ENCODE measurements at places on chromosomes 1 and 21.

GRCh38 chr21:46171996-46172862 lies 12.0 kb downstream of the SPATC1L start:
- no peak overlapping the region for H3K4me3 ChIP-seq
- peaks cover 10% of the 10 kb centered on the region for H3K36me3 ChIP-seq
- peaks cover 23% of the 10 kb centered on the region for H3K27me3 ChIP-seq
- H3K27ac ChIP-seq = no peak overlapping the region
- no peaks in the 10 kb centered on the region for H3K4me1 ChIP-seq

GRCh38 chr1:220189750-220190347 lies 82.4 kb downstream of the RAB3GAP2 start:
- no peaks in the 10 kb centered on the region for H3K4me1 ChIP-seq
- H3K27me3 ChIP-seq = no peaks in the 10 kb centered on the region
- H3K36me3 ChIP-seq = peaks cover 22% of the 10 kb centered on the region
- DNase-seq = peak; percentile 1

DNA sequence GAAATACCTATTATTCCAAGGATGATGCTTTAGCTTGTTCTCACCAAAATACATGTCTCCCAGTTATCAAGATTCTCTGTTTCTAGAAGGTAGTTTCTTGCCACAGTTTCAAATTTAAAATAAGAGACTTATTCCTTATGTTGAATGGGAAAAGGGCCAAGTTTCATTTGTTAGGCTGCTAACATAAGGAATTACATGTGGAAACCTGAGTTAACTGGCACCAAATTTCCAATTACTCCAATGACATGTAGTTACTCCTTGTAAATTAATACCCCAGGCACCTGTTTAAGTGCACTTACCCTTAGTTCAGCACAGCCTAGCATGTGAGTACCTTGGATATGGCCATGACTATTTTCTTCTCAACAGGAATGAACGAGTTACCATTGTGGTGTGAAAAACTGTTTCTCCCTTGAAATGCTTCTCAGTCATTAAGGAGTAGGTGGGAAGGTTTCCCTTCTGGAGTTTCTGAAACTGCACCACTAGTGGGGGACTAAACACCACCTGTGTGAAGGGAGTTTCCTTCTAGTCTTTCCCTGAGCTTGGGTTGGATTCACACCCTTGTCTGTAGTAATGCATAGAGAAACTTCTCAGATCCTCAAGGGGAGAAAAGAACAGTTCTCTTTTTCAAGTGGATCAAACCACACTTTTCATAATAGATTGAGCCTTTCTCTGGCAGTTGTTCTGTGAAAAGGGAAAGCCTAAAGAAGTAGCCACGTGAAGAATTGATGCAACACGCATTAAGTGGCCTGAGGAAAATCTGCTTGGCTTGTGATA lies 32.3 kb upstream of the LRRC8C start:
- peaks cover 8% of the 10 kb centered on the region for H3K4me1 ChIP-seq
- no peak for DNase-seq
- no peak overlapping the region for H3K4me3 ChIP-seq
- H3K36me3 ChIP-seq = no peaks in the 10 kb centered on the region
- no peak overlapping the region for H3K27ac ChIP-seq

DNA sequence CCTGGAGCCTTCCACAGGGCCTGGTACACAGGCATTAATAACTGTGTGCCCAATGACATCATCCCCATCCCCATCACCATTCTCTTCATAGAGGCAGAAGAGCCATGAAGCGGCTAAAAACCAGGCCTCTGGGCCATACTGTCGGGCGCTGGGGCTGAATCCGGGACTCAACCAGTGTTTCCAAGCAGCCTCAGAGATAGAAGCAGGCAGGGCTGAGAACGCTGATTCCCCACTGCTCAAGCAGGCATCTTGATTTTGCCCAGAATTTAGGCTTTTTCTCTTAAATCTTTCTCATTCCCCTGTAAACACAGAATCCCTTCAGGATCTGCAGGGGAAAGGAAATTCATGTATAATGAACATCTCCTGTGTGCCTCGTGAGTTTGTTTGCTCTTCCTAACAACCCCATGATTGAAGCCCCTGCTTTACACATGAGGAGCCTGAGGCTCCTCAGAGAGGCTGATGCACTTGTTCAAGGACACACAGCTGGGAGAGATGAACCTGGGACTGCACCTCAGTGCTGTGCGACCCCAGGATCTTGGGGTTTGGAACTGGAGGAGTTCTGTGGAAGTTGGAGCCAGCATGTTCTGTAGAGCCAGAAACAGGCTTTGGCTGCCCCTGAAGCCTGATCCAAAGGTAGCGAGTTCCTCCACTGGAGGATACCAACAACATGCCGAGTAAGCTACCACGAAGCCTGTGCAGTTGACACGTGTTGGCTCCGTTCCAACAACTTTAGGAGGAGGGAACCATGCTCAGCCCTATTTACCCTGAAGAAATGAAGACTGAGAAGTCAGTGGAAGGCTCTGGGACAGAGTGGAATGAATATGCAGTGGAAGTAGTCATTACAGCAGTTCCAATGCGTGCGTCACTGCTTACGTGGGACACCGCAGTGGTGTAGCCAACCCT lies 55.5 kb downstream of the EDN2 start:
- no peak for DNase-seq
- no peak overlapping the region for H3K4me3 ChIP-seq
- peaks cover 32% of the 10 kb centered on the region for H3K27me3 ChIP-seq
- no peaks in the 10 kb centered on the region for H3K36me3 ChIP-seq

GRCh38 chr1:94230920-94231319 lies 6.5 kb downstream of the ARHGAP29 start:
- DNase-seq = no peak
- H3K4me1 ChIP-seq = no peaks in the 10 kb centered on the region
- H3K27me3 ChIP-seq = peaks cover 39% of the 10 kb centered on the region
- H3K27ac ChIP-seq = no peak overlapping the region

DNA sequence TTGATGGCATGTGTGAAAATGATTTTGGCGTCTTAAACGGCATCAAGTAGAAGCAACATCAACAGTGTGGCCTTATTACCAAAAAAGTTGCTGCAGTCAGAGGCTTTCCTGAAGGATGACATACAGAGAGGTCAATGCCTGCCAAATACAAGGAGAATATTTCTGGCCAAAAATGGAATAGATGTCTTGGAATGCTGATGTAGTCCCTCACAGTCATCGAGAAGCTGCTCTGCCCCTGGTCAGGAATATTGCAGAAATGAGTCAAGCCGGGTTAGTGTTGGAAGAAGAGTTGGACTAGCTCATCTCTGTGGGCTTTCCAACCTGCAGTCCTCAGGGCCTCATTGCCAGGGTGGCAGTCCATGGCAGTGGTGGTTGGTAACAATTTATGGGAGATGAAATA lies 42.1 kb downstream of the NOS1AP start:
- H3K27me3 ChIP-seq = peaks cover 33% of the 10 kb centered on the region
- no peak for DNase-seq

- H3K4me3 ChIP-seq = no peak overlapping the region
- H3K4me1 ChIP-seq = peaks cover 17% of the 10 kb centered on the region
- H3K27ac ChIP-seq = no peak overlapping the region
- DNase-seq = no peak
- no peaks in the 10 kb centered on the region for H3K36me3 ChIP-seq
- no peaks in the 10 kb centered on the region for H3K27me3 ChIP-seq
Measured at GRCh38 chr1:61253059-61253735, 170.8 kb downstream of the NFIA start.

- peaks cover 7% of the 10 kb centered on the region for H3K36me3 ChIP-seq
- no peaks in the 10 kb centered on the region for H3K4me1 ChIP-seq
- peaks cover 56% of the 10 kb centered on the region for H3K27me3 ChIP-seq
Measured at GRCh38 chr21:32962268-32962667, 63.5 kb upstream of the OLIG2 start.

DNA sequence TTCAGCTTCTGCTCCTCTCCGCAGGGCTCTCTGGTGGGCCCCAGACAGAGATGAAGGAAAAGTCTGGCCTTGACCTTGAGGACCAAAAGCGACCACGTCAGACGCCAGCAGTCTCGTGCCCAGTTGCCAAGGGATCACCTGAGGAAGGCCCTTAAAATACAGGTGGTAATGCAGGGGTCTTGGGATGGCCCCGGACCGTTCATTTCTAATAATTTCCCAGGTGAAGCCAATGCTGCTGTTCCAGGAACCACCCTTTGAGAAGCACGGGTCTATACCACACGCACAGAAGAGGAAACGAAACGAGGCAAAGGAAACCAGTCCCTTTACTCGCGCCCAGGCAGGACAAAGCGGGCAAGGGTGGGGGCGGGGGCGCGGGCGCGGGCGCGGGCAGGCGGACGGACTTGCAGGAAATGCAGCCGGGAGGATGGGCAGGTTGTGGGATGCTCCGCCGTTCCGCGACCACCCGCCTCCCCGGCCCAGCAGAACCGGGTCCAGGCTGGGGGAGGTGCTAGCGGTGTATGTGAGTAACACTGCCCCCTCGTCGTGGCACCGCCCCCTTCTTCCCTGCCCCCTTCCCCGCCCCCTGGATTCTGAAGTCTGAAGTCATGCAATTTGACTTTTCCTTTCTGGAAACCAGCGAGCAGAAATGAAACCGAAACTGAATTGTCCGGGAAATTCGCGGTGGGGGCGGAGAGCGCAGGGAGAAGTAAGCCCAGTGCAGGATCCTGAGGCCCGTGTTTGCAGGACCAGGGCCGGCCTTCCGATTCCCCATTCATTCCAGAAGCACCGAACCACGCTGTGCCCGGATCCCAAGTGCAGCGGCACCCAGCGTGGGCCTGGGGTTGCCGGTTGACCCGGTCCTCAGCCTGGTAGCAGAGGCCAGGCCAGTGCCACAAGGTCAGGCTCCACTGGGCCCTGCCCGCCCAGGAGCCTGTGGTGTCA lies 5.8 kb upstream of the MX1 start:
- peak; percentile 73 for DNase-seq
- H3K36me3 ChIP-seq = no peaks in the 10 kb centered on the region
- peak overlapping the region; percentile 68 for H3K27ac ChIP-seq
- H3K4me1 ChIP-seq = peaks cover 38% of the 10 kb centered on the region
- peak overlapping the region; percentile 87 for H3K4me3 ChIP-seq

DNA sequence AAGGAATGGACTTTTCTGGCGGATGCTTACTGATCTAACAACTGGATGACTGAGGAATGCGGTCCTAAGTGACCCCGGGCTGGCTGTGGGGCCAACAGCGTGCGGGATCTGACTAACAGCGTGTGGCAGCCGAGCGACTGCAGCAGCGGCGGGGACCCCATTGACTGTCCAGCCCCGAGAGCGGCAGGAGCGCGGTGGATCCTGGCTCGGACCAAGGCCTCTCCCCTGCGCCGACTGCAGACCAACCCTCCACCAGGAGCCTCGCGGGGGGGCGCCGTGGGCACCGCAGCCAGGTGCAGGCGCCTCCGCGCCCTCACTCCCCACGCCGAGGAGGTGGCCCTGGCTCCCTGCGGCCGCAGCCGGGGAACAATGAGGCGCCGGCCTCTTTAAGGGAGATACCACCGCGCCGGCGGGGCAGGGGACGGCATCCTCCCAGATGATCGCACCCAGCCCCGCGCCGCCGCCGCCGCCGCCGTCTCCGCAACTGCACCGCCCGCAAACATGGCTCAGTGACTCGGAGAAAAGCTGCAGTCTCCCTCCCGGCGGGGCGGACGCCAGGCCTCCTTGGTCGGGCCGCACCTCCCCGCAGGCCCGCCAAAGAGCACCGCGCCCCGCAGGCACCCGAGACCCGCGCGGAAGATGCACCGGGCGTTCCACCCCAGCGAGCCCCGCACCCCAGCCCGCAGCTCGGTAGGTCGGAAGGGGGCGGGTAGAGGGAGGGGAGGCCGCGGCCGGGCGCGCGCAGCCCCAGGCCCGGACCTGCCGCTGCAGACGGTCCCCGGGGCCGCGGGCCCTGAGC lies 694 bp upstream of the PDIK1L start:
- peak overlapping the region; percentile 94 for H3K4me3 ChIP-seq
- H3K27ac ChIP-seq = peak overlapping the region; percentile 78
- peaks cover 12% of the 10 kb centered on the region for H3K4me1 ChIP-seq
- H3K27me3 ChIP-seq = no peaks in the 10 kb centered on the region
- peak; percentile 67 for DNase-seq

DNA sequence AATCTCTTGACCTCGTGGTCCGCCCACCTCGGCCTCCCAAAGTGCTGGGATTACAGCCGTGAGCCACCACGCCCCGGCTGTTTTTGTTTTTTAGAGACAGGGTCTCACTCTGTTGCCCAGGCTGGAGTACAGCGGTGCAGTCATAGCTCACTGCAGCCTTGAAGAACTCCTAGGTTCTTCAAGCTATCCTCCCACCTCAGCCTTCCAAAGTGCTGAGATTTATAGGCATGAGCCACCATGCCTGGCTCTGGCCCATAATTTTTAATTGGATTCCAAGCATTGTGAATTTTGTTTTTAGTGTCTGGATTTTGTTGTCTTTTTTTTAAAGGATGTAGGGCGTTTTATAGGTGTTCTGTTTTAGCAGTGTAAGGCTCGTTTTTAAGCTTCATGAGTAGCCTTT lies 28.6 kb upstream of the TXLNA start:
- DNase-seq = no peak
- no peak overlapping the region for H3K4me3 ChIP-seq
- H3K36me3 ChIP-seq = peaks cover 8% of the 10 kb centered on the region
- H3K27me3 ChIP-seq = no peaks in the 10 kb centered on the region
- peak overlapping the region; percentile 47 for H3K27ac ChIP-seq

- H3K36me3 ChIP-seq = peaks cover 31% of the 10 kb centered on the region
- no peaks in the 10 kb centered on the region for H3K4me1 ChIP-seq
- no peak for DNase-seq
- H3K4me3 ChIP-seq = no peak overlapping the region
- H3K27me3 ChIP-seq = no peaks in the 10 kb centered on the region
- H3K27ac ChIP-seq = no peak overlapping the region
Measured at GRCh38 chr1:62045574-62045973, 149.1 kb upstream of the L1TD1 start.

DNA sequence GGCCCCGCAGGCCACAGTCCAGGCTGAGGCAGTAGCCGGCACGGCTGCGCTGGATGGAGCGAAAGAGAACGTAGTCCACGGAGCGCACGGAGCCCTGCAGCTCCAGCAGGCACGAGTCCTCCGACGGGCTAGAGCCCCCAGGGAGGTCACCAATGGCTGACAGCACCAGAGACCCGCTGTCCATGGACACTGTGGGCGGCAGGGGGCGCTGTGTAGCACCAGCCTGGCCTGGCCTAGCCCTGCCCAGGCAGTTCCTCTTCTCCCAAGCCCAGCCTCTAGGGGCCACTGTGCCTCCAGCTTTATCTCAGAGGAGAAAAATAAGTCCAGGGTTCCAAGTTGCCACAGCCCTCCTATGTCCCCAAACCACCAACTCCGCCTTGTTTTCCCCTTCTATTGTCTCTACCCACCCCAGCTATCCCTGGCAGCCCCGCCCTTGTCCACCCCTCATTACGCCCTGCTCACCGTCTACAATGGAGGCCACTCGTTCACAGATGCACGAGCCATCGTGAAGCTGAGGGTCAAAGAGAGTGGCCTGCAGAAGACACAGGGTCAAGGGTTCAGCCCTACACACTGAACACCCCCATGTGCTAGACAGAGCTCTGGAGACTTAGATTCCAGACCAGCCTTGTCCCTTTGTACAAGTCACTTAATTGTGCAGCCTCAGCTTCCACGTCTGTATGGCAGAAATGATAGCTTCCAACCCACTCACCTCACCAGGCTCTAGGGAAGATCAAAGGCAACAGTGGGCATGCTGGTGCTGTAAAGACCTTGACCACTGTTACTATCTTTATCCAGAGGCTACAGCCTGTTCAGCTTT lies 4.4 kb downstream of the ENTREP3 start:
- no peaks in the 10 kb centered on the region for H3K36me3 ChIP-seq
- peaks cover 28% of the 10 kb centered on the region for H3K4me1 ChIP-seq
- H3K27ac ChIP-seq = no peak overlapping the region
- no peaks in the 10 kb centered on the region for H3K27me3 ChIP-seq
- peak overlapping the region; percentile 49 for H3K4me3 ChIP-seq

GRCh38 chr1:232287676-232288569 lies 342.0 kb downstream of the SIPA1L2 start:
- no peaks in the 10 kb centered on the region for H3K36me3 ChIP-seq
- no peak overlapping the region for H3K27ac ChIP-seq
- no peak overlapping the region for H3K4me3 ChIP-seq
- H3K27me3 ChIP-seq = peaks cover 13% of the 10 kb centered on the region
- no peaks in the 10 kb centered on the region for H3K4me1 ChIP-seq
- no peak for DNase-seq

Data from naive B cell (primary cell).